ENCODE measurements at places on chromosomes 6 and 20.

DNA sequence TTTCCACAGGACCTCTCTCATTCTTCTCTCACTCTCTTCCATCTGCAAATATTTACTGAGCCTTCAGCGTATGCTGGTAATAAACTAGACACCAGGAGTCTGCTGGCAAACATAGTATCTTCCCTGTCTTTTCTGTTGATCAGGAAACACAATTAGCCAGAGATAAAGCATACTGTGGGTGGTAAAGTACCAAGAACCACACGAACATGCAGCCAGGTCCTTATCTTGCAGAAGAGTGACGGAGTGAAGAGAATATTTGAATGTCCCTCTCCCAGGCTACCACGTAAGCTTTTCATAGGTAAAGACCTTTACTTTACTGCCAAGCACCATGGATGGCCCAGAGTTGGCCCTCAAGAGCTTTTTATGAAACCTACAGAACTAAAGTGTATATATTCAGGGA, 13.3 kb downstream of the FHL5 start:
- no peak for DNase-seq

DNA sequence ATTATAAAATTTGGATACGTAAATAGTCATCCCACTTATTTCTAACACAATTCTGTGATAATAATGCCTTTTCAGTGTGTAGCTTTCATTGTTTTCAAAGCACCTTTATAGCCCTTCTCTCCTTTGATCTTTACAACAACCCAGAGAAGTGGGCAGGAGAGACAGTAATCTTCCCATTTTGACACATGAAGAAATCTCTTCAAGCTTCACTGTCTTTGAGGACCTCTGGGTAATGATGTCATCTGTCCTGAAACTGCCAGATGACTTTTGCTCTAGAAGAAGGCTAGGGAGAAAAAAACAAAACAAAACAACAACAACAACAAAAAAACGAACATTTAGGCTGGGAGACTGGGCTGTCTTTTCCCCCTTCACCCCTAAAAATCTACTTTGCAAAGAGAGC, 203.0 kb downstream of the KCNQ5 start:
- DNase-seq, result no peak

DNA sequence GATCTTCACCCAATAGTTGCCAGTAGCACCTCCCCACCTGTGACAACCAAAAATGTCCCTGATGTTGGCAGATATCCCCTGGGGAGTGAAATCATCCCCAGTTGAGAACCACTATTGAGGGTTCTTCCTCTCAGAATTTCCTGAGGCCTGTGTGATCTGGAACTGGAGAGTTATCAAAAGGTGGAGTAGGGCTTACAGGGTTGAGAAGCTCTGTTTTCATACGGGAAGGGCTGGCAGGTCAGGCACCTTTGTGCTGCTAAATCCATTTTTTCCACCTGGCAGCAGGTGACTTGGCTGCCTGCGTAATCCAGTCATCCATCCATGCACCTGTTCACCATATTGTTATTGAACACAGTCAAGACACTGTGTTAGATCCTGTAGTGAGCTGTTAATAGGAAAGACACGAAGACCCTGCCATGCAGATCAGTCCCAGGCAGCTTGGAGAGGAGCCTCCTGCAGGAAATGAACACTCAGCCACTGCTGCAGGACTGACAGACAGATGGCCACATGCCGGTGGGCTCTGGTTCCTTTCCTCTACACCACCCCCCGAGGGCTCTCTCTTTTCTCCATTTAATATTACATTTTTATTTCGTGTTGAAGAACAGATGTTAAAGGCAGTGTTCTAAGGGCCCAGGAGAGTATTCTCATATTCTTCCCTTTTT, 5.4 kb downstream of the DUSP22 start:
- DNase-seq, result no peak

DNA sequence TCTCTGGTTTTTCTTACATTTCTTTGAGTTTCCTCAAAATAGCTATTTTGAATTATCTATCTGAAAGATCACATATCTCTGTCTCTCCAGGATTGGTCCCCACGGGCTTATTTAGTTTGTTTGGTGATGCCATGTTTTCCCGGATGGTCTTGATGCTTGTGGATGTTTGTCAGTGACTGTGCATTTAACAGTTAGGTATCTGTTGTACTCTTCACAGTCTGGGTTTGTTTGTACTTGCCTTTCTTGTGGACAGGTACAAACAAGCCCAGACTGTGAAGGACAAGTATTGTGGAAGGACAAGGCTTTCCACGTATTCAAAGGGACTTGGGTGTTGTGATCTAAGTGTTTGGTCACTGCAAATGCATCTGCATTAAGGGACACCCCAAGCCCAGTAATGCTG, 49.9 kb upstream of the TOP1 start:
- no peak for DNase-seq

DNA sequence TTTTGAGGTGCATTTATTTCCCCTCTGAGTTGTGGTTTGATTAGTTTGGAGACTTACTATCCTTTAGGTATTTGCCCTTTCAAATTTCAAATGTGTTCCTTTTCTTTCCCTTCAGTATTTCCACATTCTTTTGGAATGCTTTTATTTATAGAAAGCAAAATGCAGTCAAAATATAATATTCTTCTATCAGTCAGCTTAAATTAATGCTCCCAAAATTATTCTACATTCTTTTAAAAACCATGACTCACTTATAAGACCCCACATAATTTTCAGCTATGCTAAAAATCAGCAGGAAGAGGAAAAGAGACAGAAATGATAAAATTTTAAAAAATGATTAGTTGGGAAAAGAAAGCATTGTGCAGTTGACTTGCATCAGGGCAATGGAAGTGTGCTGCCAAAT, 180.0 kb upstream of the SMLR1 start:
- no peak for DNase-seq

DNA sequence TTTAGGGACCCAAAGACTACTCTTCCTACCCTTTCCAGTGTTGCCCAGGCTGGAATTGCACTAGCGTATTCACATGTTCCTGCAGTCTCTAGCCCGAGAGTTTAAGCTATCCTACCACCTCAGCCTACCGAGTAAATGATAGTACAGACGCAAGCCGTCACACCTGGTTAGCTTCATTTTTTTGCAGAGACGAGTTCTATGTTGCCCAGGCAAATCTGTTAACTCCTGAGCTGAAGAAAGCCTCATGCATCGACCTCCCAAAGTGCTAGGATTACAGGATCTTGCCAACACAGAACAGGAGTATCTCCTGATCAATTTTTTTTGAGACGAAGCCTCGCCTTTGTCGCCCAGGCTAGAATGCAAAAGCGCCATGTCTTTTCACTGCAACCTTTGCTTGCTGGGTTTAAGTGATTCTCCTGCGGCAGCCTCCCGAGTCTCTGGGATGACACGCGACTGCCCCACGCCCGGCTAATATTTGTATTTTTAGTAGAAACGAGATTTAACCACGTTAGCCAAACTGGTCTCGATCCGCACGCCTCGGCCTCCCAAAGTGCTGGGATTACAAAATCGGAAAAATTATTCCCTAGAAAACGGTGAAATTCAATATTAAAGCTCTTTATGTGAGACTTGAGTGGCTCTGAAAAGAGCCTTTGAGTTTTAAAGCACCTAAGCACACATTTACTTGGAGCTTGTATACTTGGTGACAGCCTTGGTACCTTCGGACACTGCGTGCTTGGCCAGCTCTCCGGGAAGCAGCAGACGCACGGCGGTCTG, 128.5 kb downstream of the HFE start:
- DNase-seq, result no peak

DNA sequence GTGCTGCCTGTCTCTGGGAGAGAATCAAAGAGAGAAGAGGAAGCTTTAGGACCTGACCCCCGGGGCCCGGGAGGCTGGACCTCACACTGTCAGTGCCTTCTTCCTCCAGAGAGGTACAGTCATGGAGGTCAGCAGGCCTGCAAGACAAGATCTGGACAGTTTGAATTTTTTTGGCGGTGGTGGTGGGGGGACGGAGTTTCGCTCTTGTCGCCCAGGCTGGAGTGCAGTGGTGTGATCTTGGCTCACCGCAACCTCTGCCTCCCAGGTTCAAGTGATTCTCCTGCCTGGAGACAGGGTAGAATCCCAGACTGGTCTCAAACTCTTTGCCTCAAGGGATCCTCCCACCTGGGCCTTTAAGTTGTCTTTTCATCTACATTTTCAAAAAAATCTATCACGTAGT, 34.4 kb downstream of the NR2E1 start:
- no peak for DNase-seq

GRCh38 chr6:87220997-87221396, 65.6 kb downstream of the ZNF292 start:
- no peak for DNase-seq

GRCh38 chr20:32464401-32465091, 106.4 kb downstream of the ASXL1 start:
- DNase-seq, result no peak

- no peak for DNase-seq
These were observed 41.3 kb downstream of the SPDEF start for GRCh38 chr6:34514593-34515472.

GRCh38 chr20:34979366-34980153, 23.9 kb downstream of the MYH7B start:
- no peak for DNase-seq

DNA sequence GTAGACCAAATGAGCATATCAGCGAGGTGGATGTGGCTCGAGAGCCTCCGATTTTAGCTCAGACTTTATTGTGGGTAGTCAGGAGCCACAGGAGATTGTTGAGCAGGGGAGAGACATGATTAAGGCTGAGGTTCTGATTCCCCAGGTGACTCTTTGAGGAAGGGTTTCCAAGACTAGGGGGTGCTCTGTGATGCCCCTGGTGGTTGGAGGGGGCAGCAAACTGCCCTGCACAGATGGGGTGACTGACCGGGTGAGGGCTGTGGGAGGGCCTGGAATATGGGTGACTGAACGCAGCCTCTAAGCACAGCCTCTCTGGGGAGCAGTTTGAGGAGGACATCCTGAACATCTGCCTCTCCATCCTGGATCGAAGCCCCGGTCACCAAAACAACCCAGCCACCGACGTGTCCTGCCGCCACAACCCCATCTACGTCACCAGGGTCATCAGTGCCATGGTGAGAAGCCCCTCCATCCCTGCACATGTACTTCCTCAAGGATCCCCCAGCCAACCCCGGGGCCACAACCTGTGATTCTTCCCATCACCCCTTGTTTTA, 17.0 kb downstream of the TGM6 start:
- DNase-seq, result no peak

DNA sequence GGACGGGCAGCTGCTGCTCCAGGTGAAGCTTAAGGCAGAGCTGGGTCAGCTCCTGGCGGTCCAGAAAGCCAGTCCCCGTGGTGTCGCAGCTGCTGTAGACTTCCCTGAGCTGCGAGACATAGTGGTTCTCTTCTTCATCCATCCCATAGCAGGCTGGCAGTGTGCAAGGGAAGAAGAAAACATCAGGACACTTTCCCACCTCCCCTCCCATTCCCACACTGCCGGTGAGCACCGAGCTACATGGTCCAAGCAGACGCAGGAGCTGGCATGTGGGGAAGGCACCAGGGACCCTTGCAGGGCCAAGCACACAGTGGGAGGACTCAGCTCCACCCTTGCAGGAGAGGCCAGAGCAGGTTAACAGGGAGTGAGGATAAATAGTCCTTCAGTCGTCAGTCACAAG, 58.9 kb downstream of the NINL start:
- no peak for DNase-seq

DNA sequence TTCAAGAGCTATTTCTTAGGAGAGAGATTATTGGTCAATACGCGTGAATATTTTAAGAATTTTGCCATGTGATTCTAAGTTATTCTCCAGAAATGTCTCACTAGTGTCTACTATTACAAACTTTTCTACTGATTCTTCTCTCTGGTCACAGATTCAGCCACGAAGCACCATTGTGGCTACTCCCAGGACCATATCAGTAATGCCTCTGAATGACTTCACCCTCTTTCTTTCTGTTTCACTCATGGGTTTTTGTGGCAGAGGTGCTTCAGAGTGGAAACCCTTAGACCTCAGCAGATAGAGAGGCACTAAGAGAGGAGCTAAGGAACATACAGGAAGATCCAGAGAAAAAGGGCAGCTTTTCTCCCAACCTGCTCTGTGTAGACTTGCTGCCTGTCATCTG, 211.3 kb downstream of the CBLN4 start:
- no peak for DNase-seq

DNA sequence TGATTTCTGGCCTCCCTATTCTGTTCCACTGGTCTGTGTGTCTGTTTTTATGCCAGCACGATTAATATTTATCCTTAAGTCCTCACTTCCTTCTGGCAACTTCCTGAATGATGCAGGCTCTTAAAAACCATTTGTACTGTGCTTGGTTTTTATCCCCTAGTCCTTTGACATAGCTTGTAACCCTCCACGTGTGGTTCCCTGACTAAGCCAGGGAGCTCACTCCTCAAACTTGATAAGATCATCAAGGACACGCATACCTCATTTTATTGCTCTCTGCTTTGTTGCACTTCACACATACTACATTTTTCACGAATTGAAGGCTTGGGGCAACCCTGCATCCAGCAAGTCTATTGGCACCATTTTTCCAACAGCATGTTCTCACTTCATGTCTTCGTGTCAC, 166.4 kb upstream of the UST start:
- DNase-seq, result no peak

GRCh38 chr20:62956387-62957135, 4.1 kb downstream of the SLC17A9 start:
- no peak for DNase-seq

DNA sequence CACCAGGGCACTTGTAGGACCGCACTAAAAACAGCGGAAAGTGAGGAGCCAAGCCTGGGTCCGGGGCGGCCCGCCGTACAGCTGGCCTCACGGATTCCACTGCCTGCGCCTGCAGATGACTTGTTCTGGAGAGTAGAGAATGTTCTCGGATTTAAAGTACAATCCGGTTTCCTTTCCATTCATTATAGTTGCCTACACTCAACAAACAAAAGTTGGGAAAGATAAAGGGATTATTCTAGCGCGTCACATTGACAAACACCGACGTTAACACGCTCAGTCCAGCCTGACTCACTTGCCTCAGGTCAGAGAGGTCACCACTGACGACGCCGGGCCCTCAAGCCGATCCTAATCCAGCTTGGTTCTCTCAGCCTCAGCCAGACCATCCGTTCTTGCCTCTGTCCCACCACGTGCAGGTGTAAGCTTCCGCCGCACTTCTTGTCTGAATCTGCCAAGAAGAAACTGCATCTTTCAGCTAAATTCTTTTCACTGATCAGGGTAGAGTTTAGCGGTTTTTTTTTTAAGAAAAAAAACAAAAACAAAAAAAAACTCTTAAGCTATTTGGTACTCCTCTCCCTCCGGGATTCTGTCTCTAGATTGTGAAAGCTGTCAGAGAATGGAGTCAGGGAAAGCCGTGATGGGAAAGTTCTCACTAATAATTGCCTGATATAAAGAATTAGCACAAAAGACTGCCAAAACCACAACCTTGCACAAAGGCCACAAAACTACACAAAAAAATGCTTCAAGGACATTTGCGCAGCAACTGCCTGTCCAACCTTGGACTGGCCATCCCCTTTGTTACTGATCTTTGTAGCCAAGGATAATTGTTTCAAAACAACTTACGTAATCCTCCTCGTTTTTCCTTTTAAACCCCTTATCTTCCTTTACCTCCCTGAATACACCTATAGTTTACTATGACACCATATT, 1.1 kb upstream of the PHF10 start:
- DNase-seq, result peak; percentile 75

- DNase-seq, result no peak
These were observed 220.7 kb upstream of the RSPO3 start for GRCh38 chr6:126897758-126898157.

GRCh38 chr20:1449370-1449769, 17.3 kb downstream of the NSFL1C start:
- DNase-seq, result no peak
